Sciatic nerve (tissue), 2 donors: ENCODE measurements at places on chromosomes 12 and 14. TPM values are rescaled to one million over a fixed set of nuclear protein-coding genes. Genes with fewer than 3 reads are reported as not detected.

DENND5B gene
- total RNA-seq, result 18.2 TPM

LRRC43 gene
- 0.58 TPM for total RNA-seq

CRADD gene
- 20.6 TPM for total RNA-seq

CLEC7A gene
- total RNA-seq, result 32.4 TPM

REM2 gene
- 0.62 TPM for total RNA-seq

ESRRB gene
- 0.18 TPM for total RNA-seq

SMAGP gene
- total RNA-seq, result 6.2 TPM

- no peak for DNase-seq
These were observed 174.8 kb downstream of the LRIG3 start for GRCh38 chr12:58745348-58746125.

- no peak for DNase-seq
These were observed 17.6 kb upstream of the TBC1D30 start for GRCh38 chr12:64806593-64807460.

DNA sequence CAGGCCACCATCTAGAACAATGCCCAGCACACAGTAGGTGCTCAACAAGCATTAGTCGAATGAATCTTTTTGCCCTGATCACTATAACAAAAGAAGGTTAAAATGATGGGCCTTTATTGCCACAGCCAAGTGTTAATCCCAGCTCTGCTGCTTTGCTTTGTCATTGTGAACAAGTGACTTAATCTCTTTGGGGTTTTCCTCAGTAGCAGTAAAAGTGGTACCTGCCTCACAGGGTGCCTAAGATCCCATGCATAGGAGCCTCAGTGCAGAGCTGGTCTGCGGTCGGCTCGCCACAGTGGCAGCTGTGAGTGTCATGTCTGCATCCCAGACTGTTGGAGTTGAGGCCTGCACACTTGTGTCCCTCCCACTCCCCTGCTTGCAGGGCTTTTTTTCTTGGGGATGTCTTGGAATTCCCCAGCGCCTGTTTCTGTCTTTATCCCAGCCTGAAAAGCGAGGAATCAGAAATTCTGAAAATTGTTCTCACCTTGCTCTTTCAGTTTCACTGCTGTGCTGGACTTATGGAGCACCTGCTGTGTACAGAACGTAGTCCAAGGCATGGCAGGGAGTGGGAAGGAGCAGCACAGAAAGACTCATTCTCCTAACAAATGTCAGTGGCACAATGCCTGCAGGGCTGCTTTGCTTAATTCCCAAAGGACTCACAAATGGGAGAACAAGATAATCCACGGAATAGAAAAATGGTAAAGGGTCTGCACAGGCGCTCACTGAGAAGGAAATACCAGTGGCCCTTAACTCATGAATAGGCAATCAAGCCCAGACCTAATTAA, 90.8 kb downstream of the EML1 start:
- DNase-seq, result no peak

DNA sequence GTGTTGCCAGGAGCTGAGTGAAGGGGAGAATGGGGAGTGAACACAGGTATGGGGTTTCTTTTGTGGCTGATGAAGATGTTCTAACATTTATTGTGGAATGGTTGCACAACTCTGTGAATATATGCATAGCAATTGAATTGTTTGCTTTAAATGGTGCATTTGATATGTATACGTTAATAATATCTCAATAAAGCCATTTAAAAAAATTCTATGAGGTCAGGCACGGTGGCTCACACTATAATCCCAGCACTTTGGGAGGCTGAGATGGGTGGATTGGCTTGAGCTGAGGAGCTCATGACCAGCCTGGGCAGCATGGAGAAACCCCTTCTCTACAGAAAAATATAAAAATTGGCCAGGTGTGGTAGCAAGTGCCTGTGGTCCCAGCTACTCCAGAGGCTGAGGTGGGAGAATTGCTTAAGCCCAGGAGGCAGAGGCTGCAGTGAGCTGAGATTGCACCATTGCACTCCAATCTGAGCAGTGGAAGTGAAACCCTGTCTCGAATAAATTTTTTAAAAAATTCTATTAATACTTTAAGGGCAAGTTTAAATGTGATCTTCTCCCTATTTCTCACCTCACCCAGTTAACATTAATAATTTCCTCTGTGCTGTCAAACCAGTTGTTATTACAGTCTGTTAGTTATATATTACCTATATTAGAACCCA, 65.3 kb downstream of the DENND5B start:
- no peak for DNase-seq

DNA sequence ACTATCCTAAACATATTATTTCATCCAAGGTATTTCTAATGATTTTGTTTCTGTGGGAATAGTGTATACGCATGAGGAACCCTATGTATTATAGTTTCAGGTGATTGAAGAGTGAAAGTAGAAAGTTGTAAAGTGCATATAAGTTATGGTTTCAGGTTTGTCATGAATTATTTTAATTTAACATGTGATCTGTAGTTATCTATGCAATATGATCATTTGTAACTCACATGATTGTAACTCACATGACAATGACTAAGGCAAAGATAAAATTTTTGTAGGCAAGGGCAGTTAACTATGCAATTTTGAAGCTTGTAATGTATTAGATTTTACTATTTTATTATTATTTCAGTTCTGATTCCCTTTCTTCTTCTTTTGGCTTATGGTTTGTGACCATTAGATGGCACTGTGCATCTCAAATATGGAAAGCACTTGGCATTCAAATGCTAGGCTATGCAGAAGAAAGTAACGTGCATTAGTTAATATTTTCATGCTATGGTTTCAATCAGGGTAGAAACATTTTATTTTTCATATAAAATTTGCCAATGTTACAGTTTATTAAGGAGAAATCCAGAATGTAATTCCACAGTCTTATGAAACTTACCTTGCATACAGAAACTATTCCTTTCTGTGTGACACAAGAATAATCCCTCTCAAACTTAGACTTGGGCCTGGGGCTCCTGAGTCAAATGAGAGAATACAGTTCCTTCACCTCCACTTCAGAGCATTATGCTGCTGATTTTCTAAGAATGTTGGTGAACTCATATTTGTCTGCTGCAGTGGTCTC, 15.8 kb upstream of the TMEM30B start:
- DNase-seq, result no peak

- no peak for DNase-seq
These were observed 166.1 kb upstream of the SYT10 start for GRCh38 chr12:33605757-33606156.

GRCh38 chr12:47367912-47368537, 288.3 kb upstream of the AMIGO2 start:
- no peak for DNase-seq
